ENCODE measurements at places on chromosomes 2 and 18.

DNA sequence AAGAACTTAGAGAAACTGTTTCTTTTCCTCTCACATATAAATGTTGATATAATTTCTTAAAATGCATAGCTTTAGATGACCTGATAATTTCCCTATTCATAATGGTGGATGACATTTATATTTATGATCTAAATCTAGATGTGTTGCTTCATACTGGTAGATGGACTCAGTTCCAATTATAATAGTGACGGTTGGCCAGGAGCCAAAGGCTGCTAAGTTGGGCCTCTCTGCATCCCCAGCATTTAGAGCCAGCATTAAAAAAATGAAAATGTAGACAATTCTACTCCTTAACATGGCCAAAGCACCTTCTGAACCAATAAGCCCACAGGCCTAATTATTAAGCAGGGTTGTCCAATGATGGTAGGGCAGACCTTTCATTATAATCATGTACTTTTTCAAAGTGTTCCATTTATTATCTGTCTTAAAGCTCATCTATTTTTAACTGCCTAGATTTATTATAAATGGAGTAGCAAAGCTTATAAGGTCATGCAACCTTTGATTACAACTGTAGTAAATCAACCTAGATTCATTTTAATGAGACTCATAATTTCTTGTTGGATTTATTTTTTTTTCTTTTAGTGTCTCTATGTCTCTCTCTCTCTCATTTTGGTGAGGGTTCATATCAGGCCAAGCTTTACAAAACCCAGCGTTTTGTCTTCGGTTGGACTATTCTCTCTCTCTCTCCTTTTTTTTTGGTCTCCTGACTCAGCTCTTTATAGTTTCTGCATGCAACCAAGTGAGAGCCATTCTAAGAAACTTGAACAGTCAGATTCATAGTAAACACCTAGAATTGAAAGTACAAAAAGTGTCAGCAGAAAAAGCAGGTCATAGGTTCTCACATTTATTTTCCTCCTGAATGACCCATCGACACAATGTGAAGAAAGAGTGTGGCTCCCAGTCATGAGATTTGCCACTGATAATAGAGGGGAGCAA is 2016.1 kb upstream of the PIK3C3 start:
- DNase-seq = no peak

GRCh38 chr2:132761437-132761836 is 91.4 kb upstream of the LYPD1 start:
- DNase-seq = no peak

- no peak for DNase-seq
These were observed 125.8 kb upstream of the TNP1 start for GRCh38 chr2:216985658-216986141.

DNA sequence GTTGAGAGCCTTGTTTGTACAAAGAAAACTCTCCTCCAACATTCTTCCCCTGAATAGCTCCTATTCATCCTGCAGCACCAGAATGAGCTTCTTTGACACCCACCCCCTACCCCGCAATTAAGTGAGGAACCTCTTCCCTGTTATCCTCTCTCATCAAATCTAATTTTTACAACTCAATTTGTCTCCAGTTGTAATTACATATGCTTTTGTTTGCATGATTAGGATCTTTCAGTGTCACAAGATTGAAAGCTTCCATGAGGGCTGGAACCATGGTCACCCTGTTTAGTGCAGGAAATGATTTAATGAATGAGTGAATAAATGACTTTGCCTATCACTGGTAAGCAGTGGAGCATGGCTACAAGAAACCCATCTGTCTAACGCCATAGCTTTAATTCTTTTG is 334.6 kb upstream of the KLHL29 start:
- DNase-seq = no peak

- DNase-seq = no peak
These were observed 664.1 kb downstream of the BCL11A start for GRCh38 chr2:59889305-59889704.

DNA sequence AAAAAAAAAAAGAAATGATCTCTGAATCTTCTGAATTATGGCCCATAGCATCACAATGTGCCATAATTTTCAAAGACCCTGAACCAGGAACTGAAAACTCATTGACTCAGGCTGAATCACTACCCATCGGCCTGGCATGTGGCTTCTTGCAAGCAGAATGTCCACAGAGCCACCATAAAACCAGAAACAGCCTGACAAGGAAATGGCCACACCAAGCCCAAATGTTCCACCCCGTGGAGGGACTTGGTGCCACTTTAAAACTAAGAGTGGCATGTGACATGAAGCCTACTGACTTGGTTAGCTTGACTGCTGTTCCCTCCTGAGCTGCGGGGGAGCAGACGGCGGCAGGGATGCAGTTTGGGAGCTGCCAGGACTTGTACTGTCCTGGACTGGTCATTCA is 71.2 kb upstream of the RBM44 start:
- DNase-seq = no peak

GRCh38 chr2:219720956-219721355 is 93.5 kb downstream of the SLC4A3 start:
- no peak for DNase-seq

- DNase-seq = peak; percentile 61
These were observed 89.5 kb upstream of the STK39 start for GRCh38 chr2:168336786-168337388.

DNA sequence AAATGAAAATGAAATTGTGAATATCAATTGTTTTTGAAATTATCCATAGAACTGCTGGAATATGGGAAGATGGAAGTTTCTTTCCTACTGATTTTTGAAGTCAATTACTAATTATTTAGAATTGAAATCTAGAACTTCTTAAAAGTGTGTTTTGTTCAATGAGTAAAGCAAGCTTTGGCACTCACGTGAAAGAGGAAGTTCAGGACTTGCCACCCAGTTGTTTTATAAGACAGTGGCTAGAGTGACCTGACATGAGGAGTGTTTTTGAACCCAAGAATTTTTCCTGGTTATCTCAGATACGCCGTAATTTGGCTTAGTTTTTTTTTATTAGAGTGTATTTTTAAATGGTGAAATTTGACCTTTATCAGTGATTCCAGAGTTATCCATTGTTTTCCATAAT is 3.5 kb downstream of the MXD1 start:
- DNase-seq = no peak

DNA sequence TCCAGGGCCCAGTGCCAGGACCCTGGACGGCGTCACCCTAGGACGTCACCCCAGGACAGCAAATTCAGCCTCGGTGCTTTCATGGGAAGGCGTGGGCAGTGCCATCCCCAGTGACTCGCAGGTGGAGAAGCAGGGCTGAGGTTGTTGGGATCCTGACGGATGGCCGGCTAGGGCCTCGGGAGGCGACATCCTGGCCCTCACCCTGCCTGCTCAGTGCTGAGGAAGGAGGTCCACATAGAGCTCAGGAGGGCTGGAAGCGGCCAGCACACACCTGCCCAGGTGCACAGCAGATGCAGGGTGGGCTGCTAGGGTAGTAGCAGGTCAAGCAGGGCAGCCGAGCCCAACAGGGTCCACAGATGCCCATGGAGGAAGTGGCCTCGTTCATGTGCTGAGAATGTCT is 482.0 kb upstream of the SALL3 start:
- DNase-seq = no peak

- no peak for DNase-seq
These were observed 587.8 kb downstream of the ARHGAP15 start for GRCh38 chr2:143717053-143717452.

DNA sequence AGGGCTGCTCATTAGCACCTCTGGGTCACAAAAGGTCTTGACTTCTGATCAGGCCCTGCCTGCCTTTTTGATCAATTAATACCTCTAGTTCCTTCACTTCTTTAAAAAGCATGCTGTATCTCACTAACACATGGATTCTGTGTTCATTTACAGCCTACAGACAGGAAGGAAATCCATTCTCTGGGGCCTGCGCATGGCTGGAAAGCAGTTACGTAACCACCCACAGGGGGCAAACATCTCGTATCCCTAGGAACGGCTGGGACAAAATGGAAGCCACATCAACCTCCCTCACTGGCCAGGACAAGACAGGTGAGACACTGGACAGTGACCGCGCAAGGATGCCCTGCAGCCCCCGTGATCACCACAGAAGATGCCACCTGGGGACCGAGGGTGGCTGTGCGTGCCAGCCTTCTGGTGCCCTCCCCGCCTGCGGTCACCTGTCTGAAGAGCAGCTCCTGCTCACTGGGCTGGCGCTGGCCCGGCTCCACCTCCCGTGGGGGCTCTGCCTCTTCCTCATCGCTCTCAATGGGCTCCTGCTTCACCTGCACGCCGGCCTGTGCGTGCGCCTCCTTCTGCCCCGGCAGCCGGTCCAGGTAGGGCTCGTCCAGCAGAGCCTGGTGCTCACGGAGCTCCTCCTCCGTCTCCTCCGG is 266.9 kb downstream of the TWIST2 start:
- no peak for DNase-seq

DNA sequence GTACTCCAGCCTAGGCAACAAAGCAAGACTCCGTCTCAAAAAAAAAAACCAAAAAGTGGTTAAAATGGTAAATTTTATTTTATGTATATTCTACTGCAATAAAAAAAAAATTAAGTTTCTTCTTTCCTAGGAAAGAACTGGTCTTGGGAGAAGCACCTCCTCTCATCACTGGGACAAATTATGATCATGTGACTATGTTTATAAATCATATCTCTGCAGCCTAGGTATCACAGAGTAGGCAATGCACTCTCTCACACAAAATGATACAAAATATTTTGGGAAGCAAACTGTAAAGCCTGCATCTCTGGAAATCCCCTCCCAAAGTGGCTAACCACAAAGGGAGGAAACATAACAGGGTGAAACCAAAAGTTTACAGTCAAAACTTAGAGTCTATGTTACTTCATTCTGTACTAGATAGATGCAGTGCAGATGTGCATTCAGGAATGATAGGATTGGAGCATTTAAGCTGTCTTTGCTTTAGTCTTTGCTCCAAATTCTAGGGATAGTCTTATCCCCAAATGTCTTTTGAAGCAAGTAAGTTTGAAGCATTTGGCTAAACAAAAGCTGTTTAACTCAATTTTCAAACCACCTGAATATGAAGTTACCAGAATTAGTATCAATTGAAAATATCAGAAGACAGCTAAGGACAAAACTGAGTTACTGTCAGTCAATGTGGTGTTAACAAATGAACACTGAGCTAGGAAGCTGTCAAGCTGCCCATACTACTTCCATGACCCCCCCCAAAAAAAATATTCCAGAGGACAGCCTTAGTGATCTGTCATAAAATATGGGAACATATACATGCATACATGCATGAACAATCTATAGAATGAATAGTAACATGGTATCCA is 21.1 kb upstream of the MALT1 start:
- no peak for DNase-seq

DNA sequence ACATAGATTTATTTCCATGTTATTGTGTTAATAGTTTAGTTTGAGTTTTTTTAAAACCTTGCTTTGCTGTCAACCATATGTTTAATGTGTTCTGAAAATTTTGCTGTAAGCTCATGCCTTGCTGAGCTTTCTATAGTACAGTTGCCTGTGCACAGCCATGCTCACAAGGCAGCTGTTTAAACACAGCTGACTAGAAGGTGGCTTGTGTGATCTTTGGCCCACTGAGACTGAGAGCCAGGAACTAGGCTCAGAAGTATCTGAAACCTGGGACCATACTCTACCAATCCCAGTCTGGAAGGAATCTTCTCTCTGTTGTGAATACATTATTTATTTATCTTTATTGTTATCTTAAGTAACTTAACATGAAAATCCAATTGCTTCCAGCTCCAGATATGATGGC is 350.5 kb downstream of the KIAA1328 start:
- DNase-seq = peak; percentile 47

GRCh38 chr2:172105471-172106107 is 2.9 kb upstream of the DLX2 start:
- no peak for DNase-seq

DNA sequence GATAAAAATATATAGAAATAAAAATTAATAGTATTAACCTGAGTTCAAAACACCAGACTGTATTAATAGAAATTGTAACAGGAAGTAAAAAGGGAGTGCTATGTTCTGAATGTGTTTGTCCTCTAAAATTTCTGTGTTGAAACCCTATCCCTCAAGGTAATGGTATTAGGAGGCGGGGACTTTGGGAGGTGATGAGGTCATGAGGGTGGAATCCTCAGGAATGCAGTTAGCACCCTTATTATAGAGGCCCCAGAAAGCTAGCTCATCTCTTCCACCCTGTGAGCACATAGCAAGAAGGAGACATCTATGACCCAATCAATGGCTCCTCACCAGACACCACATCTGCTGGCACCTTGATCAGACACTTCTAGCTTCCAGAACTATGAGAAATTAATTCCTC is 124.5 kb downstream of the CMPK2 start:
- DNase-seq = peak; percentile 10

GRCh38 chr18:25349926-25350487 is 2.0 kb downstream of the ZNF521 start:
- DNase-seq = peak; percentile 30

DNA sequence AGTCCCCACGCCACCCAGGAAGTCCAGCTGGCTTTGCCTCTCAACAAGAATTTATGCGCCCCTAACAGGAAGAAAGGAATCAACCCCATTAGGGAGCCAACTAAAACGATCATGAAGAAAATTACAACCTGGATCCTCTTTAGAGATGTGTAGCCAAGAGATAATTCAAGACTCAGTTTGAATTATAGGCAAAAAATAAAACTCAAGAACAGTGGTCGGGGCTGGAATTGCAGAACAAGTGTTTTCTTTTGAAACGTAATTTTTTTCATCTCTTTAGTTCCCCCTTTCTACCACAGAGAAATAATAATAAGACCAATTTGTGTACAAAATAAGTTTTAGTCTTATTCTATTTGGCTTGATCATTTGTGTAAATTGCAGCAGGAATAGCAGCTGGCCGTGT is 22.4 kb downstream of the PDCD1 start:
- DNase-seq = no peak

GRCh38 chr2:8406271-8406670 is 275.6 kb upstream of the ID2 start:
- DNase-seq = no peak

DNA sequence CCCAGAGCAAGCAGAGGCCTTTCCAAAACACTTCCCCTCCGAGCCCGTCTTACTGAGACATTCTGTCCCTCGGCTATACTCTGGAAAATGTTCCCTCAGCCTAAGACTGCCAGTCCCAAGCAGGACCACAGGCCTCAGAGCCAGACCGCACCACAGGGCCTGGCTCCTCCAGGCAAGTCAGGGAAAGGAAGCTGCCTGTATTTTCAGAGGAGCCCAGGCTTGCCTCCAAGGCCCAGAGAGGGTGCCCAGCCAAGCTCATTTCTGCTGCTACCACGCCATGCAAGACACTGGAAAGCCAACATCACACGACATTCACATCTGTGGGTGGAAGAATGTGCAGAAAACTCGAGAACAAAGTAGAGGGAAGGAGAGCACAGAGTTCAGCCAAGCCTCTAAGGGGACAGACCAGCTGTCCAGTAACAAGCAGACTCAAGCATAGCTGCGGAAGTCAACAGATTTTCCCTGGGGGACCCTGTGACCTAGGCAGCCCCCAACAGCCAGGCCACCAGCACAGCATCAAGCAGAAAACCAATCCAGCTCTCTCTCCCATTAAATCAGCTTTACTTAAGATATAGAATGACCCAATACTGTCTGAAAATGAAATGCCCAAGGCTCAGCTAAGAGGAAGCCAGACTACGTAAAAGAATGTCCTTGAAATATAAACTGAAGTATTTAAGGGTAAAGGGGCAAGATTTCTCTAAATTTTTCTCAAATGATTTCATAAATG is 123.9 kb downstream of the ZFP36L2 start:
- no peak for DNase-seq
